ENCODE measurements at places on chromosomes 7 and 10.

DNA sequence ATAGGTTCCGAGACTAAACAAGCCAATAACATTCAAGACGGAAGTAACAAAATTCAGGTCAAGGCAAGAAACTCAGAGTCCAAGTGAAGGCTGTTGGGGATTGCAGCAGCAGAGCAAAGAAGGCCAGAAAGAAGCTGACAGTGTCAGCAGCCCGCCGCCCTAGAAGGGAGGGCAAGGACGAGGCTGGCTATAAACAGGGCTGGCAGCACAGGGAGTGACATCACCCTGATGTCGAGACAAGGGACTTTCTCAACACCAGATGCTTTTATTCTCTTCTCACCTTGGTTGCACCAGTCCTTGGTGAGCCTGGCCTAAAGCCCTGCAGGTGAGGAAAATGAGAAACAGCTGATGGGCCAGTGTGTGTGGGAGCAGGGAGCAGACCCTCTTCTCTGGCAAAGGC is 687.7 kb upstream of the NRP1 start:
- DNase-seq, result no peak

DNA sequence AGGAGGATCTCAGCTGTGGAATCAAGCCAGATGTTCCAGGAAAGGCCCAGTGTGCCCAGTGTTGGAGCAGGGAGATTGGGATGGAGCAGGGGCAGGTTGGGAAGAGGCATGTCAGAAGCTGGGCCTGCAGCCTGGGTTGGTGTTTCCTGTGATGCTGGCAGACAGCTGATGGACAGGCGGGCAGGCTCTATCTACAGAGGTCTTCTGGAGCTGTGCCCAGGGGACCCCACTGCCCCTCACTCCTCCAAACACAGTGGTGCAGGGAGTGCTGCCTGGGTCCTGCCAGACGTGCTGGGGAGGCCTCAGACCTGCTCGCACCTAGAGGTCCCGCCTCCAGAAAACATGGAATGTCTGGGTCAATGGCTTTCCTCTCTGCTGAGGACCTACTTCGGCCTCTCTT is 182.9 kb upstream of the TCERG1L start:
- no peak for DNase-seq

DNA sequence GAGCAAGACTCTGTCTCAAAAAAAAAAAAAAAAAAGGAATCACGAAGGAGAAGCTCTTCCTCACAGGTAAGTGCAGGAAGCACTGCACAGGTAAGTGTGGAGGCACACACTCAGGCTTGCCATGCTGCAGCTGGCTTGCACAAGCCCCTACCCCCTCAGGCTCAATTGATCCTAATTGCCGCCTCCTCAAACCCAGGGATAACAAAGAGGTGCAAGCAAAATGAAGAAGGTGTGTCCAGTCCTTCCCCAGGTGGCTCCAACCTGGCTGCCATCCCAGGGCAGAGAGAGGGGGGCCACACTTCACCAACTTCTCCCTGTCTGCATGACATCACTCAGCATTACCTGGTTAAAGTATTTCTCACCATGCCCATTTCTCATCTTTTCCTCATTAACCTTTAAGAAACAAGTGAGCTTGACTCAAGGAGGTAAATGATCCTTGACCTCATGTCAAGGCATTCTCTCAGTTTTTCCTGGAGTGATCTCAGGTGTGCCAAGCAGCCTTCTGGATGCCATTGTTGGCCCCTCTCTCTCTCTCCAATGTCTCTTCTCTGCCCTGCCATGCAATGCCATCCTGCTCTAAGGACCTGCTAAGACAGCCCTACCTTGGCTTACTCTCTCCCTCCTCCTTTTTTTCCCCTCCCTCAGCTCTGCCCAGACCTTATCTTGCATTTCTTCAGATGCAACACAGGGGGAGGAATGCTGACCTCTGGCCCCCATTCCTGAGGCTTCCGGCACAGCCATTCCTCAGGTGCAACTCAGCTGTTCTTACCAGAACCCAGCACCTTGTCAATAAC is 13.0 kb upstream of the TRPV6 start:
- DNase-seq, result no peak

DNA sequence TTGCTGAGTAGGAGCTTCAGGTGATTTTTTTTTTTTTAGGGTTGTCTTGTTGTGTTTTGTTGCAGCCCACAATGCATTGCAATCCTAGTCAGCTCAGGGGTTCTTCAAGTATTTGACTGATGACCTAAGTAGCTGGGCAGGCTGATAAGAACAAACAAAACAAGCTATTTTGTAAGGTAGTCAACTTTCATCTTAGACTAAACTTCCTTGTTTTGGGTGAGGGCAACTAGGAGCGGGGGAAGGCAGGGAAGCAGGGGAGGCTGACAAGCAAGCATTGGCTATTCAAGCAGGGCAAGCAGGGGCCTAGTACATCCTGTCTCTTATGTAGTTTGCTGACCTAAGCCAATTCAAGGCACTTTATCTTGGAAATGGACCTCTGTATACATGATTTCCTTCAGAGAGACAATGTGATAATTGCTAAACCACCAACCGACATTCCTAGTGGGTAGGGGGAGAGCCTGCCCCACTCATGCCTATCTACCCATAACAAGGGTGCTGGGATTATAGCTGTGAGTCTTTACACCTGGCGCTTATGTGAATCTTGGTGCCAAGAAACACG is 163.3 kb upstream of the PRKCQ start:
- DNase-seq, result no peak

GRCh38 chr7:43196379-43196778 is 83.9 kb downstream of the HECW1 start:
- DNase-seq, result no peak

- DNase-seq, result no peak
Measured at GRCh38 chr10:118304521-118304920, 37.6 kb downstream of the FAM204A start.

DNA sequence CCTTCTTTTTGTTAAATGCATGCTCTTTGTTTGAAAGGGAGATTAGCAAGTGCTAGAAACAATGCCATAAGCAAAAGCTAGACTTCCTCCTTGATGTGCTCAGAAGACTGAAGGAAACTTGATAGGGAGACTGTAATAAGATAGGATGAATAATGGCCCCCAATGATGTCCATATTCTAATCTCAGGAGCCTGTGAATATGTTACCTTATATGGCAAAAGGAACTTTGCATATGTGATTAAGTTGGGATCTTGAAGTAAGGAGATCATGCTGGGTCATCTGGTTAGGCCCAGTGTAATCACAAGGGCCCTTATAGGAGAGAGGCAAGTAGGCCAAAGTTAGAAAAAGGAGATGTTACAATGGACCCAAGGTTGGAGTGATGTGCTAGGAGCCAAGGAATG is 13.6 kb upstream of the LIPM start:
- DNase-seq, result no peak

DNA sequence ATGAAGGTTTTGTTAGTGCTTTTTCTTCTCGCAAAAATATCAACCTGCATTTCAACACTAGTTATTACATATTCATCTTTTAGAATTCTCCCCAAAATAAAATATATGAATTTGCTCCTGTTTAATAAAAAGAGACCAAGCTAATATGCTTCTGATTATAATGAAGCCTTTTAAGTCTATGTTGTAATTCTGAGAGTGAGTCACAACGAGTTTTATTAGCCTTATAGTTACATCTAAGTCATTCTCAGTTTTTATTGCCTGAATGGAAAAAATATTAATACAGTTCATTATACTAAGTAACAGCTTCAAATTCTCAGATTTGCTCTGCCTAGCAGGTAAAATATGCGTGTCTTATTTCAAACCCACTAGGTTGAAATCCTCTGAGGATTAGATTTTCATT is 152.4 kb upstream of the CELF2 start:
- DNase-seq, result no peak
